Activated T-helper 1 cell treated with anti-CD3 and anti-CD28 coated beads, Interleukin-12 subunit alpha, Interleukin-12 subunit beta, Interleukin-2, Interleukin-4 antibody, amounts not matched to agents 30 ng/mL and 10 ng/mL and 1 ng/mL, durations not matched to agents 14 hours and 24 hours and 36 hours (primary cell): ENCODE measurements at places on chromosomes 1 and 21. TPM values are rescaled to one million over a fixed set of nuclear protein-coding genes. Genes with fewer than 3 reads are reported as not detected.

DNA sequence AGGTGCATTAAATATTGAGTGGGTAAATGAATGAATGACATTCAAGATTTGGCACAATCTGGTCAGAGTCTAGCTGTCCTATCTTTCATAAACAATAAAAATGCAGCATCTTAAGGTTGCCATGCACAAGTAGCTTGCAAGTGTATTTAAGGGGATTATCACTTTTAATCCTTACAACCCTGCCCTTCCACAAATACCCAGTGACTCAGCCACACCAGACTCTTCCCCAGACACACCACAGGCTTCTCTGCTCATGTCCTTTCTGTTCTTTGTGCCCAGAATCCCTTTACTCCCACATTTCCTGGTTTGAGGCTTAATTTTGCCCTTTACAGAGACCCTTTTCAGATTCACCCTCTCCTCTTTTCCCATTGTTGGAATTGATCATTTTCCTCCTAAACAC lies 59.8 kb downstream of the KIRREL1 start:
- no peak overlapping the region for H3K4me3 ChIP-seq
- peaks cover 7% of the 10 kb centered on the region for H3K27me3 ChIP-seq
- no peak for DNase-seq

DNA sequence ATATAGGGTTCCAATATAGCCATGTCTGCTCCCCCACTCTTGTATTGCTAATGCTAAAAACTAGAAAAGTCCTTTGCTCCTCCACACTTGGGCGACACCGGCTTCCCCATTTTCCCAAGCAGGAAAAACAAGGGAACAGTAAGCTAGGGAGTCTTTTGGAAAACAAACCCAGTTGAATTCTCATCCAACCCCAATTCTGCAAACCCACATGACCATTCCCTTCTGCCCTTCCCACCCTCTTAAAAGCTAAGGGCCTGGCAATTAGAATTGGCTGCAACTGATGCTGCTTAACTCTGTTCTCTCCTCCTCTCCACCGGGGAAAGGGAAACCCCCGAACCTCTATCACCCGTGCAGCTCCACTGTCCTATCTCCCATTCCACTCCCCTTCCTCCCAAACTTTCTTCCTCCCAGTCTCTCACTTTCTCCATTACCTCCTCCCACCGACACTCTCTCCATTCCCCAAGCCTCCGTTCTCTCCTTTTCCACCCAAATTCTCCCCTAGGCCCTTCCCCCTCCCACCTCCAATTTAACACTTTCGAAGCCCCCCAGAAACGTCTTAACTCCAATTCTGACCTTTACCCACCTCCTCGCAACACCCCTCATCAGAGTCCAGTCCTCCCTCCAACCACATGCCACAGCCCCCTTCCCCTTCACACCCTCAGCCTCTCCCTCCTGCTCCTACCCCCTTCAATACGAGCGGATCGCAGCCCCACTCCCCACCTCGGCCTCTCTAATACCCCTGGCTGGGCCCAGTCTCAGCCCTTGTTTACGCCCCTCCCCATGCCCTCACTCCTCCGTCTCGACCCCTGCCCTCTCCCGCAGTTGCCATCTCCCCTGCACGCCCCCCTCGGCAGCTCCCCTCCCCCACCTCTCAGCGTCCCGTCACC lies 701 bp downstream of the DEDD start:
- no peak overlapping the region for H3K4me3 ChIP-seq
- DNase-seq: no peak
- peak overlapping the region; percentile 90 for H3K27ac ChIP-seq
- peaks cover 38% of the 10 kb centered on the region for H3K36me3 ChIP-seq

DNA sequence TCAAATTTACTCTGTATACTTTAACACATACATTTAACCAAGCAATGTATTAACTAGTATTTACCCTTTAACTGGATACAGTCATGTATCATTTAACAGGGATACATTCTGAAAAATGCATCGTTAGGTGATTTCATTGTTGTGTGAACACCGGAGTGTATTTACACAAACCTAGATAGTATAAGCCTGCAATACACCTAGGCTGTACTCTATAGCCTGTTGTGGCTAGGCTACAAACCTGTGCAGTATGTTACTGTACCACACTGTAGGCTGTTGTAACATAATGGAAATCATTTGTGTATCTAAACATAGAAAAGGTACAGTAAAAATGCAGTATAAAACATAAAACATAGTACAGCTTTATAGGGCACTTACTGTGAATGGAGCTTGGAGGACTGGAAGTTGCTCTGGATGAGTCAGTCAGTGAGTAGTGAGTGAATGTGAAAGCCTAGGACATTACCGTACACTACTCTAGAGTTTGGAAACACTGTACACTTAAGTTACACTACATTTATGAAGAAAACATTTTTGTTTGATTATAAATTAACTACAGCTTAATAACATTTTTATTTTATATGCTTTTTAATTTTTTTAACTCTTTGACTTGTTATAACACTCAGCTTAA lies 21.3 kb downstream of the RGS4 start:
- H3K27ac ChIP-seq: no peak overlapping the region
- H3K36me3 ChIP-seq: no peaks in the 10 kb centered on the region
- H3K4me3 ChIP-seq: no peak overlapping the region
- no peaks in the 10 kb centered on the region for H3K4me1 ChIP-seq
- no peaks in the 10 kb centered on the region for H3K27me3 ChIP-seq
- DNase-seq: no peak

DNA sequence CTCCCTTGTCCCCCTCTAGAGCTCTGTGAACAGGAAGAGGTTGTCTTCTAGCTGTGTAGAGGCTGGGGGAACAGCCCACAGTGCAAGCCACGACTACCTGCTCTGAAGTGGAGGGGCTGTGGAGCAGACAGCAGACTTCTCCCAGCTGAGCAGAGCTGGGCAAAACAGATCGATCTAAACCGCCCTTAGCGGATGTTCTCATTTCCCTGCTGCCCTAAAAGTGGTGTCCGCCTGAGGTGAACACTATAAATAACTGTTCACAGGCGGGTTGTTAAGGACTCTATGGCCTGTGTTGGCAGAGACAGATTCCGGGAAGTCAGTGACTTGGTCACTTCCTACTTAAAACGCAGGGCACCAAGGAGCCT lies 203.2 kb downstream of the RHOU start:
- peaks cover 15% of the 10 kb centered on the region for H3K4me1 ChIP-seq
- peaks cover 6% of the 10 kb centered on the region for H3K27me3 ChIP-seq
- no peaks in the 10 kb centered on the region for H3K36me3 ChIP-seq
- no peak overlapping the region for H3K27ac ChIP-seq

DNA sequence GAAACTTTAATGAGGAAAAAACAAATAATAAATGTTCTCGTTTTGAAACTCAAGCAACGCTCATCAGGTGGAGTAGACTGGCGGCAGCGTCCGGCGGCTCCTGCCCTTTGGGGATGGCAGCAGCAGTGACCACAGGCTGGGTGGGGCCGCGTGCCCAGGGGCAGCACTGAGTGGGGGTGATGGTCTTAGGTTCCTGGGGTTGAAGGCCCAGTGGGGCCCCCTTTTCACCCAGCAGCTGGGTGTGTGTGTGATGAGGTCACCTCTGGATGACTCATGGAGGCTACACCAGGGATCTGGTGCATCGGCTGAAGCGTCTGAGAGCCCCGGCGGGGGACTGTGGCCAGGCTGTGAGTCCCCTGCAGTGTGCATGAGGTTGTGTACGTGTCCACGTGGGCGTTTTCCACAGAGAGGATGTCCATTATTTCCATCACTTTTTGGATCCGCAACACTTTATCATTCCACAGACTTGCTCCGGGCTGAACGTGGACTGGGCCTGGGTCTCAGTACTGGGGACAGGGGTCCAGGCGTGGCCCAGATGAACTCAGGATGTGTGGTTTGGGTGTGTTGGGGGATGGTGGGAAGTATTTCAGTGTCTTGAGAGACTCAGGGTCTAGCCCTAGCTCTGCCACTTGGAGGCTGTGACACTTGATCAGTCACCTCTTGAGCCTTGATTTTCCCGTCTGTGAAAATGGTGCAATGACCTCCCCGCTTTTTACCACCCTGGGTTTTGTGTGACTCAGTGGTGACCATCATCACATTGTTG lies 25.6 kb downstream of the LDLRAP1 start:
- no peak overlapping the region for H3K27ac ChIP-seq
- peaks cover 14% of the 10 kb centered on the region for H3K27me3 ChIP-seq
- H3K36me3 ChIP-seq: peaks cover 4% of the 10 kb centered on the region

DNA sequence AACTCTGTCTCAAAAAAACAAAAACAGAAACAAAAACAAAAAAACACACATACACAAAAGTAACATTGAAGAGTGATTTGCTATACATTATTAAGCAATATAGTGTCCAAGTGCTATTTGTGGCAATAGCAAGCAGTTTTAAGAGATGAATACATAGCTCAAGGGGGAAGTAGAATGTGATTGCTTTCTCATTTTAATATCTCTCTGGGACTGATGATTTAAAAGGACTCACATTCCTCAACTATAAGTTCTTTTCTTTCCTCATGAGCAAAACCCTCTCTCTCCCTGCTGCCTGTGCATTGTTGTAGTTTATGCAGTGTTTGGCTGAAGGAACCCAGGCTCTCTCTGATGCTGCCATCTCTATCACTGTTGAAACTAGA lies 47.0 kb upstream of the CSF1 start:
- H3K36me3 ChIP-seq: peaks cover 4% of the 10 kb centered on the region
- H3K4me1 ChIP-seq: peaks cover 6% of the 10 kb centered on the region
- H3K27me3 ChIP-seq: peaks cover 2% of the 10 kb centered on the region
- no peak for DNase-seq
- no peak overlapping the region for H3K4me3 ChIP-seq
- H3K27ac ChIP-seq: no peak overlapping the region

DNA sequence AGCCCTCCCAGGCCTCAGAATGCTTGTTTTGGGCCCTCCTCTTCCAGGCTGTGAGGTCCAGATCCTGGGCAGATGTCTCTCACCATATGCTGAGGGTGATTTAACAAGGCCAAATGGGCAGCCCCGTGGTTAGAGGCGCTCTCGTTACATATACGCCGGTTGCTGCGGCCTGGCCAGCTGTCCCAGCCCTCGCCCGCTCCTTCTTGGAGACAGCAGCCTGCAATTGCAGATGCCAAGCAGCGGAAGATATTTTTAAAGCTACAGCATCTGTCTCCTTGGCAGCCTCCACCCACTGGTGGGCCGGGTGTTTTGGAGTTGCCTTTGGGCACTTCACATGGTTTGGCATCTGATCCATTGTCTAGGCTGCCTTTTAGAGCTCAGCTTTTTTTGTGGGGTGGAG lies 178.8 kb upstream of the NFIA start:
- no peak overlapping the region for H3K4me3 ChIP-seq
- no peak for DNase-seq
- no peaks in the 10 kb centered on the region for H3K36me3 ChIP-seq
- H3K27me3 ChIP-seq: no peaks in the 10 kb centered on the region
- no peaks in the 10 kb centered on the region for H3K4me1 ChIP-seq

DNA sequence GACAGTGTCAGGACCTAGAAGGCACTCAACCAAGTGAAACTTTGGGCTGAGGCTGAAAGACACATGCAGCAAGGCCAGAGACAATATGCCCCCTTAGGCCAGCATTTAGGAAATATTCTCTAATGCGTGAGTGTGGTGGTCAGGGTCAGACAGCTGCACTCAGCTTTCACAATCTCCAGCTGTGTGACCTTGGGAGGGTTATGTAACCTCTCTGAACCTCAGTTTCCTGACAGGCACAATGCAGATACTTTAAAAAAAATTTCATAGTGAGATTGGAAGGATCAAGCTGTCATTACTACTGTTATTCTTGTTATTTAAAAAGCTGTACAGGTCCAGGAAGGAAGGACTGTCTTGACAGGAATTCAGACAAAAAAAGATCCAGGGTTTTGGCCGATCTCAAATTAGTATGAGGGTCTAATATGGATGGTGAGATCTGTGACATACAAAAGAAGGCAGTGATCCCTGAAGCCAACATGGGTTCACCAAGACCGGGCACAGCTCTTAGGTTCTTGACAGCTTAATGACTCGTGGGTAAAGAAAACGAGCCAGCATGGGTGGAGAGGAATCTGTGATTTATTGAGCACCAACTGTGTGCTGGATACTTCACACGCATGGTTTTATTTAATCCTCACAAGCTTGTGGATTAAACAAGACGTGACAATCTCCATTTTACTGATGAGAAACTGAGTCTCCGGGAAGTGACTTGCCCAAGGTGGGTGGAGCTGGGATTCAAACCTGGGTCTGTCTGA lies 54.6 kb upstream of the POU3F1 start:
- H3K36me3 ChIP-seq: no peaks in the 10 kb centered on the region
- peaks cover 5% of the 10 kb centered on the region for H3K27me3 ChIP-seq
- H3K4me3 ChIP-seq: no peak overlapping the region
- no peak overlapping the region for H3K27ac ChIP-seq
- no peak for DNase-seq

GRCh38 chr1:215181518-215181917 lies 99.0 kb downstream of the KCNK2 start:
- H3K27me3 ChIP-seq: no peaks in the 10 kb centered on the region
- no peak overlapping the region for H3K27ac ChIP-seq
- H3K4me1 ChIP-seq: no peaks in the 10 kb centered on the region
- no peak overlapping the region for H3K4me3 ChIP-seq

- no peak overlapping the region for H3K4me3 ChIP-seq
- H3K27me3 ChIP-seq: no peaks in the 10 kb centered on the region
- no peaks in the 10 kb centered on the region for H3K36me3 ChIP-seq
- H3K4me1 ChIP-seq: no peaks in the 10 kb centered on the region
- no peak overlapping the region for H3K27ac ChIP-seq
These were observed 15.2 kb downstream of the PRKAA2 start for GRCh38 chr1:56660293-56660692.

- DNase-seq: no peak
- H3K27ac ChIP-seq: no peak overlapping the region
- no peaks in the 10 kb centered on the region for H3K4me1 ChIP-seq
- no peaks in the 10 kb centered on the region for H3K36me3 ChIP-seq
- peaks cover 12% of the 10 kb centered on the region for H3K27me3 ChIP-seq
These were observed 316.2 kb downstream of the MATN1 start for GRCh38 chr1:30406996-30407864.

Gene CRYBG2
- total RNA-seq: 0.83 and 1.9 TPM in 2 replicates

DNA sequence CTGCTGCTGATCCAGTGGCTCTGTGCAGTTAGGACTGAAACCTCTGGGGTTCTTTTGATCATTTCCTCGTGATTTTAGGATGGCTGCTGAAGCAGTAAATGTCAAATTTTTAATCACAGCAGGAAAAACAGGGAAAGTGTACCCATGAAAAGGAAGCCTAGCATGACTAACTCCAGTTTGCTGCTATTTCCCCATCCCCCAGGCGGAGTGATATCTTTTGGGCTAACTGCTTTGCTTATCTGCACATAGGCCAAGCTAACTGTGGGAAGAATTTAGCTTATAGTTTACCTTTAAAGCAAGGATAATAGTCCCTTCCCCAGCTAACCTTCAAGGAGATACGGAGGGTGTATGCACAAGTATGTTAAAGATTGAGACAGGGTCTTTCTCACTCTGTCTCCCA lies 149.8 kb upstream of the TNR start:
- H3K4me1 ChIP-seq: no peaks in the 10 kb centered on the region
- no peak overlapping the region for H3K4me3 ChIP-seq
- H3K27ac ChIP-seq: no peak overlapping the region
- H3K36me3 ChIP-seq: no peaks in the 10 kb centered on the region
